Suppressor macrophage treated with lipopolysaccharide for 1 hour (primary cell): ENCODE measurements at places on chromosomes 16 and 17.

- DNase-seq = peak; percentile 54
These were observed 102.9 kb upstream of the ZFHX3 start for GRCh38 chr16:73150786-73151185.

DNA sequence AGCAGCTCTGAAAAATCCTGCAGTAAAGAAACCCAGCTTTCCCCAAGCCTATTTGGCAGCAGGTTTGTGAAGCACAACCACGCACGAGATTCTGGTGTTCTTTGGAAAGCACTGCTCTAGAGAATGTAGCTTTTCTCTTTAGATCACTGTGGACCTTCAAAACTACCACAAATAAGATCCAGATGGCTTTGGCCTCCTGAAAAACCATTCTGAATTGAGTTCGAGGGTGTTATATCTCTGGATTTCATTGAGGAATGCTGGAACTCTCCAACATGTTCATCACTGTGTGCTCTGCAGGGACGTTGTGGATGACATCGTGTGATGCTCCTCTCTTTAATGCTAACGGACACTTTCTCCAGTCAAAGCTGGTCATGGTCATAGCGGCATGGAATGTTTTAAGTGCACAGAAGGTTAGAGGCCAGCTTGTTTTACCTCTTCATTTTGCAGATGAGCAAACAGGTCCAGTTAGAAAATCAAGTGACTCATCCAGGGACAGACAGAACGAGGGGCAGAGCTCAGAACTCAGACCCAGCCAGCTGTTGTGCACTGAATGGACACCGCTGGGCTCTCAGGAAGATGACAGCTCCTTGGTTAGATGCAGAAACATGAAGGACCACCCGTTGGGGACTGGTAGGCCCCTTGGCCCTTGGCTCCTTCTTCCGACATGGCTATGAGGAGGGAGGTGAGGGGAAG is 37.2 kb downstream of the CCDC42 start:
- no peak for DNase-seq

- no peak for DNase-seq
These were observed 290.4 kb downstream of the HS3ST3A1 start for GRCh38 chr17:13311306-13311705.

- no peak for DNase-seq
These were observed 8.8 kb downstream of the SPNS3 start for GRCh38 chr17:4442582-4442981.

DNA sequence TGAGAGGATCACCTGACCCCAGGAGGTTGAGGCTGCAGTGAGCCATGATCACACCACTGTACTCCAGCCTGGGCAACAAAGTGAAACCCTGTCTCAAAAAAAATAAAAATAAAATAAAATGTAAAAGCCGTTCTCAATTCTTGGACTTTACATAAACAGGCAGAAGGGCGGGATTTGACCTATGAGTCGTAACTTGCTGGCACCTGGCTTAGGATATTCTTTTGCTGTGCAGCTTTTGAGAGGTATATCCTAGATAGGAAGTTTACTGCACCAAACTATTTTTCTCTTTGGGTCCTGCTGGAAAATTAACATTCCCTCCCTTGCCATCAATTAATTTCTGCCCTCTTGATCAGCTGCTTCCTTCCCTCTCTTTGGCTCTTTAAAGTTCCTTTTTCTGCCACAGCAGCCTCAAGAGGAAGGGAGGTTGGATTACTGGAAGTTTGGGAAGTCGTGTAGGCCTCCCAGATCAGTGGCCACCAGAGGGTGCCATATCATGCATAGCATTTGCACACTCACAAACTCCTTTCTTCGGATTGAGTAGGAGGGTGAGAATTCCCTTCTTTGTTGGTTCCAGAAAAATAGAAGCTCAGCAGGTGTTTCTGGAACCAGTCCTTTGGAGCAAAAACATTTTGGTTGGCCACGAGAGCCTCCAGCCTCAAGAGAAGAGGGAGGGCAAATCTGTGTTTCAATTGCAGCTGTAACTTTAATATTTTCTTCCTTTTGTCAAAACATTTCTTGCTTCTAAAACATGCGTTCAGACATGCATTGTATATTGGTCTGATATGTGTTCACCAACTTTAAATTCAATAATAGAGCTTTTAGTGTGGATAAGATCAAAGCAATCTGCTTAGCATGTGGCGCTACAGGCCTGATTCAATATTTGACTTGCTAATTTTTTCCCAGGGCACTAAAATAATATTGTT is 147.3 kb downstream of the CCDC182 start:
- DNase-seq = peak; percentile 81

DNA sequence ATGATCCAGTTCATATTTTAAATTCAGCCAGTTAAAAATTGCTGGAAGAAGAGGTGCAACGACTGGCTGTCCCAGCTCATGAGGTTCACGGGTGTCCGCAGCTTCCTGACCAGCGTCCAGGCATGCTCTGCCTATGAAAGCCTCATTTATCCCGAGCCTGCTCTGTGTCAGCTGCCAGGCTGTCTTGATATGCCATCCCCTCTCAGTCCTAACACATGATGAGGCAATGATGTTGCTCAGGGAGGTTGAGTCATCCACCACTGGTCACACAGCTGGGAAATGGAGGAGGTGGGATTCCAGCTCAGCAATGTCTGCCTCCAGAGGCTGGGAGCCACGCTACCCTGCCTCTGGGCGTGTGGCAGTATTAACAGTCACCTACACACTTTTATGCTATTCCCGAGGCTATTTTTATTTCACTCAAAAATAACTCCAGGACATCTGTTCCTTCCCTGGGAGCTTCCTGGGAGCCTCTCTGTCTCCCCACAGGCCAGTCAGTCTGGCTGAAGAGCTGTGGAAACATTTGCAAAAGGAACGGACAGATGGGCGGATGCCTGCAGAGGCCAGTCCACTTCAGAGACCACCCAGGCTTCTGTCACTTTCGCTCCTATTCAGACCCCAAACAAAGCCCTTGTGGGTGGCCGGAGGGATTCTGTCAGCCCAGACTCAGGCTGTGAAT is 22.5 kb downstream of the RAB11FIP4 start:
- DNase-seq = peak; percentile 79

- no peak for DNase-seq
These were observed 14.1 kb upstream of the CIBAR2 start for GRCh38 chr16:85126394-85126704.

- no peak for DNase-seq
These were observed 143.9 kb upstream of the HS3ST2 start for GRCh38 chr16:22670044-22670536.

DNA sequence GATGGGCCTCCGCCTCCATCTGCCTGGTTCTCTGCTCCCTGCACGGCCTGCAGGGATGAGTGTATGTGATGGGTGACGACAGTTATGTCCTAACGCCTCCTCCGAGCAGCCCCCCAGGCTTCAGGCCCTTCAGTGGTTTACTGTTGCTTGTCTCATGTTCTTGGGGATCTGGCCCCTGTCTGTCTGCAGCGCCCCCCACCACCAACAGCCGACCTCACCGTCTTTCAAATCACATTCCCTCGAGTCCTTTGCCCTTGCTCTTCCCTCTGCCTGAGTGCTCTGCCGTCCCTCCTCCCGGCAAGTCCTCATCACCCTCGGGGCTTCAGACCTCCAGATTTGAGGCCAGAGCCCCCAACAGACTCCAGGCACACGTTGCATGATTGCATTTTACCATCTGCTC is 18.2 kb downstream of the METTL22 start:
- no peak for DNase-seq

DNA sequence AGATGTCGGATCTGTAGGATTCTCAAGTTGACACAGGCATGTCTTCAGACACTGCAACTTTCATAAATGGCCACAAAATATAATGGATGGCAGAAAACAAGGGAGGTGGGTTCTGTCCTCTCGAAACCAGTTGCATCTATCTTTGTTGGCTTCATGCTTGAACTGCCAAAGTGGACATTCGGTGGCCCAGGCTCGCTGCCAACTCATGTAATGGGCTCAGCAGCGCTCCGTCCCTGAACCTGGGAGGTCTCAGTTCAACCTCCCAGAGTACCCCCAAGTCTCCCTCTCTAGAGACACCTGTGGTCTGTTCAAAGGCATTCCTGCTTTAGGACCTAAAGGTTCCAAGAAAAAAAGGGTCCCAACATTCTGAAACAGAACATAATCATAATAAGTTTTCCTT is 71.9 kb downstream of the NXN start:
- DNase-seq = no peak

DNA sequence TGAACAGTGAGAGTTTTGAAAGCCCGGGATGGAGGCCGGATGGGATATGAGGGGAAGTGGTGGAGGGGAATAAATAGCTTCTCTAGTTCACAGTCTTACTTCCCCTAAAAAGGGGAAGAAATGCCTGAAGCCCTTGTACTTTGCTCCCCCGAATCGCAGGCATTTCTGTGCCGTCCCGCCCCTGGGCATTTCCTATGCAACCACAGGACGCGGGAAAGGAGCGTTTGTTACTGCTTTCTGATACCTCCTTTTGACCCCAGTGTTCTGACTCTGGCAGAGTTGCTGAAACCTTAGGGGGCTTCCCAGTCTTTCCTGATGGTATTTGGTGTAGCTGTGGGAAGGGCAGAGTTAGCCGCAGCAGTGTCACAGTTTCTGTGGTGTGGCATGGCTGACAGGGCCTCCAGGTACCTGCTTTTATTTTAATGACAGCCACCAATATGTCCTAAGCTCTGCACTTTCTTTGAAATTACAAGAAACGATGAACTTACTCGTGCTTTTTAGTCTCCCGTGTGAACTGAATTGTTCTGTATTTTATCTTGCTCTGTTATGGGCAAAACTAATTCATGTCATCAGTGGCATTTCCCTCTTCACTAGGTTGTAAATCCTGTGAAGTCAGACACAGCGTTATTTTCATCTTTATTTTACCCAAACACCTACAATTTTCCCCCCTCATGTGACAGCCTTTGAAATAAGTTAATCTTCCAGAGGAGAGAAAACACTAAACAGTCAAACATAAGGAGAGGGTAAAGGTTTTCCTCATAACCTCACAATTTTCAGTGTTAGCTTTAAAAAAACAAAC is 27.1 kb downstream of the USP10 start:
- DNase-seq = peak; percentile 93

GRCh38 chr17:67747681-67748235 is 30.0 kb downstream of the NOL11 start:
- DNase-seq = no peak

DNA sequence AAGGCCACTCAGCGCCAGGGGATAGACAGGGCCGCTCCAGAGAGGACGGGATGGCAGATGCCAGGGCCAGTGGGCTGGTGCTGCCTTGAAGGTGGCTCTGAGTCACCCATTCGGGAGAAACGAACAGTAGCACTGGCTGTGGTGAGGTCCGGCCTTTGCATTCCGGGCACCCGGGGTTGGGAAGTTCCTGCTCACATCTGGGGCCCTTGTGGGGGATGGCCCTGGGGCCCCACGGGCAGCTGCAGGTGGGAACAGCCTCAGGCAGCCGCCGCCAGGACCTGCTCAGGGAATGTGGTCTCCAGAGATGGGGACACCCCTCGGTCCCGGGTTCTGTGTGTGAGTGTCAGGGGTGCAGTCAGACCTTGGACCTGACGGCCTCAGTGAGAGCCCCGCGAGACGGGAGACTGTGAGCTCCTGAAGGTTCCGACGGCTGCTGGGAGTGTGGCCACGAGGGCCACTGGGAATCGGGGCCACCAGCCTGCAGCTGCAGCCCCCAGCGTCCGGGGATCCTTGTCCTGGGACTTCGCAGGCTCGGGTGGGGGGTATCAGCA is 1.4 kb downstream of the CBFA2T3 start:
- peak; percentile 83 for DNase-seq

GRCh38 chr17:1045456-1045855 is 48.5 kb downstream of the TIMM22 start:
- DNase-seq = no peak

GRCh38 chr16:87468550-87468949 is 24.3 kb downstream of the ZCCHC14 start:
- DNase-seq = no peak
